ENCODE measurements at places on chromosomes 13 and 19.

- DNase-seq, result peak; percentile 89
Observed at GRCh38 chr19:46963093-46963734, 56.4 kb upstream of the NPAS1 start.

GRCh38 chr19:328025-328505 lies 16.5 kb downstream of the MIER2 start:
- no peak for DNase-seq

- DNase-seq, result no peak
Observed at GRCh38 chr19:23391236-23391635, 4.0 kb downstream of the ZNF91 start.

DNA sequence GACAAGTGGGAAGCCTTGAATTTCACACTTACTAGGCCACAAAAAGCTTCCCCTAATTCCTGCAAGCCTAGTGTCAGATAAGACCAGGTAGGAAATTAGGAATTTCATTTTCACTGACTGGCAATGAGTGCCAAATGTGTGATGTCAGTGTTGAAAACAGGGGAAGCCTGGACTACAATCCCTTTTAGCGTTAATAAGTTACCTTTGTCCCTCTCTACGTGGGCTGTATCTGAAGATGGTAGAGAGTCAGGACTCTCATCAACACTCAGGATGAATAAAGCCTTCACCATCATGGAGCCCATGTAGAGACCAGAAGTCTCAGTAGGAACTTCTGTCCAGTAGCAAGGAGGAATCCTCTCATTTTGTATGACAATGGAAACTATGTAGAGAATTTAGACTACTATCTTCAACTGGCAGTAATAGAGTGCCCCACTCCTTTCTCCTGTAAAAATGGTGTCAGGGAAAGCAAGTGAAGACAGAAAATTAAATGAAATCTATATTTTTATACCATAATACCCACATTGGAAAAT lies 324.1 kb upstream of the KLHL1 start:
- DNase-seq, result no peak

GRCh38 chr19:7595466-7596133 lies at the start of gene CAMSAP3:
Gene CAMSAP3 (plus strand): TSS chr19:7595863. CDS start chr19:7596003, 140 bp downstream.
- peak; percentile 9 for DNase-seq

DNA sequence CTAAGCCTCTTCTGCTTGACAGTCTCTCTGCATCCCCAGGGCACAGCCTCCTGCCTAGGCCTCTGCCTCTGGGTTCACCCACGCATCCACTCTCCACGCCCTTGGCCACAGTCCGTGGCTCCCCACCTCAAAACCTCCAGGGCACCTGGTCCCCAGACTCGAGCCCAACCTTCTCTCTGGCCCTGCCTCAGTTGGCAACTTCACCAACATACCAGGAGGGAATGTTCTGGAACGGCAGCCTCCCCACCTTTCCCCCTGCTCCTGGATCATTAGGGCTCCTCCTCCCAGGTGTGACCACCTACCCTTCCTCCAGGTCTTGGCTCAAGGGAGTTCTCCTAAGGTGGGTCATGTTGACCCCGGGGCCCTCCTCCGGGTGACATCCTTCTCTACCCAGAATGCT lies 69.1 kb downstream of the SOX1 start:
- DNase-seq, result no peak

DNA sequence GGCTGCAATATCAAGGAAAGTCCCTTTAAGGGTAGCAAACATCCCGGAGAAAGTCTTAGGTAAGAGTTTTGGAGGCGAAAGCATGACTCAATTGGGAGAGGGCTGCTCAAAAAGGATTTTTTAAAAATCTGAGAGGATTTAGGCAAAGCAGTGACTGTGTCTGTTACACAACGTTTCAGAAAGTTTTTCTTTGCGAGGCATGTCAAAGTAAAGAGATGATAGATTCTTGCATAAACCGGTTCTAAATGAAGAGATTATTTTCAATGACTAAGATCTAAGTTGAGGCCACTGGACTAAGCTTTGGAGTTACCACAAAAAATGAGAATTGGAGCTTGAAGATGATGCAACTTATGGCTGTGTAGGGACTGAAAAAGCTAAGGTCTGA lies 43.7 kb upstream of the ENOX1 start:
- peak; percentile 96 for DNase-seq

GRCh38 chr19:575527-576506 lies 3.4 kb downstream of the BSG start:
- peak; percentile 48 for DNase-seq

GRCh38 chr13:48192411-48192935 lies 40.5 kb upstream of the ITM2B start:
- no peak for DNase-seq

DNA sequence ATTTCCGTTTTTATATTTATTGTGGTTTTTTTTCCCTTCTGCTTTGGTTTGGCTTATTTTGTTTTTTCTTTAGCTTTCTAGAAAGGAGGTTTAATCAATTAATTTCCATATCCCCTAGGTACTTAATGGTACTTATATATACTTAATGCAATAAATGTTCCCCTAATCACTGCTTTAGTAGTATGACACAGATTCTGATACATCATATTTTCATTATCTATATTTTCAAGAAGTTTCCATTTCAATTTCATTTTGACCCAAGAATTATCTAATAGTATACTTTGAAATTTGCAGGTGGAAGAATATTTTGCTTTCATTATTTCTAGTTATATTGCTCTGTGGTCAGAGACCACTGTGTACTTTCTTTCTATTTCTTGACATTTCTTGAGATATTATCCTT lies 66.6 kb upstream of the STK24 start:
- DNase-seq, result no peak

DNA sequence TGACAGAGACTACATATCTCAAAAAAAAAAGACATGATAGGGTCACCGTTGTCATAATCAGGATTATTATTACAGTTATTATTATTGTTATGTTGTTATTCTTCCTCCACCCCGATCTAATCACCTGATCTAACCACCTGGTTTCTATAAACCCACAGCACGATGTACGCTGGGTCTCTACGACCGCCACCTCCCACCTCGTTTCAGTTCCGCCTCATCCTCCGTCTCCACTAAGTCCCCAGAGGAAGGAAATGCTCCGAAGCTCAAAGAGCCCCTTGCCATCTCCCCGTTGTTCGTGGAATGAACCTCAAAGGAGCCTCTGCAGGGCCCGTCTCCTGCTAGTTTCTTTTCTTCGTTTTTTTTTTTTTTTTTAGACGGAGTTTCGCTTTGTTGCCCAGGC lies 15.9 kb upstream of the MEIS3 start:
- DNase-seq, result no peak

DNA sequence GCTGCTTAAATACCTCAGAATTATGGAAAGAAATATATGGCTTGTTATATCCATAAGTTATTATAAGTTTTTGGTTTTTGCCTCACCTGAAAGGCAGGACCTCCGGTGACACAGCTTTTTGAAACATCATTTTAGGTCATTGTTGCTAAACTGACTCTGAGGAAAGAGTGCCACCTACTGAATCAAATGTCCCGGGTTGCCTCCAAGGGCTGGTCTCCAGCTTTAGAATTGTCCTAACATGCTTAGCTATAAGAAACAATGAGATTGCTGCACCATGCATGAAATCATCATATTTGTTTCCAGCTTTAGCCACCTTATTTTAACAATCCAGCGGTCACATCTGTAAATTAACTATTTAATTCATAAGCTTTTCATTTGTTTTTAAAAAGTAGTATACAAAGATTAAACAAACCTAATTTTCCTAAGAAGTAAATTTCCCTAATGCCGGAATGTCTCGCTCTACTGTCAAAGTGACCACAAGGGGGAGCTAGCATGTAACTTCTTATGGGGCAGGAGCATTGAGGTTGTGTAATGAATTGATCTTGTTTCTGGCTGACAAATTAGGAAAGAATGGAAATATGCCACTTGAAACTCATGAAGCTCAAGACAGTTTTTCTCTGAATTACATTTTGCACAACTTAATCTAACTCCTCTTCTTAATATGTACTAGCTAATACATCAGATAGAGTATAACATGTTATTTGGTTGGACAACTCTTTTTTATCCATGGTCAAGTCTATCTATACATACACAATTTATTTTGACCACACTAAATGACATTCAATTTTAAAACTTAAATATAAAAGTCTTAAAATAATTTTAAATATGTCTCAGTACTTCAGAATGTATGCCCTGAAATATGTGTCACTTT lies 6.7 kb upstream of the PCDH17 start:
- DNase-seq, result peak; percentile 66

DNA sequence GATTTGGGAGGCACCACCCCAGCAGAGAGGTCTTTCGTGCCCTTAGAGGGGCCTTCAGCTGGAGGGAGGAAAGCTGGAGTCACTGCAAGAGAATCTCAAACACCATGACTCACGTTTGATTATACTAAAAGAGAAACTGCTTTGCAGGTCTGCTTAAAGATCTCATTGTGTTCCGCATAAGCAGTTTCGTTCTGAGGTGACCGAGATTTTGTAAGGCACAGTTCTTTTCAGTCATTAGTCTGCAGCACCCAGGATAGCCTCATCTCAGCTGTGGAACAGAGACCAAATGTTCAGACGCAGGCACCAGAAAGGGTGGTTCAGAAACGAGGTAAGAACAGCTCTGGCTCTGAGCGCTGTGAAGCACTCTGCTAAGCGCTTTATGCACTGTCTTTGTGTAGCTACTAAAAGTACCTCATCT lies 71.2 kb upstream of the GTF3A start:
- DNase-seq, result peak; percentile 59

GRCh38 chr19:37007587-37008220 lies 70.5 kb upstream of the ZNF420 start:
- DNase-seq, result peak; percentile 77

DNA sequence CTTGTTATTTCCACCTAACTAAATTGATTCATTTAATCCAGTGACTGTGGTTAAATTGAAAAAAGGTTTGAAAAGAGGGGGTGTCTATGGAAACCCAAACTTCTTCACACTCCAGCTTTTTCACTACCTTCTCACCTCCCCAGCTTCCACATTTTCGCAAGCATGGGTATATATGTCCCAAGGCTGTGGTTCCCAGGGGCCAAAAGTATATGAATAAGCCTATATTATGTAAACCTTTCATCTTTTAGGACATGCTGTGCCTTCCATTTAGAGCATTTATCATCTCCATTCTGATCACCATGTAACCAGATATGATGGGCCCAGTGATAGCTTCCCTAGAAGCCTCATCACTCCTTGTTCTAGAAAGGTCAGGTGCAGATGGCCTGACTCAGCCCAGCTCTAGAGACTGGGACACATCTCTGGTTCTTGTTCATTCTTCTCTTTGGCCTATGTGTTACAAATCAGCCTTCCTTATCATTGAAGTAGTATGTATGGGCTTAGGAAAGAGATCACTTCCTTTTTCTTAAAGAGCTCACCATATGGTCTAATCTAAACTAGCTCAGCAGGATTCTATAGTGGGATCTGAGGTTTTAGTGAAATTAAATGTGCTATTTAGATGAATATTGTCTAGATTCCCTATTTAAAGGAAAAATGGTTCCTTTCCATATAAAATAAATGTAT lies 19.5 kb upstream of the ARL11 start:
- DNase-seq, result no peak

GRCh38 chr13:20231839-20232555 lies at the start of gene GJB6:
Gene GJB6 (minus strand): TSS chr13:20232319. CDS start chr13:20223480, 8,839 bp downstream.
- no peak for DNase-seq

DNA sequence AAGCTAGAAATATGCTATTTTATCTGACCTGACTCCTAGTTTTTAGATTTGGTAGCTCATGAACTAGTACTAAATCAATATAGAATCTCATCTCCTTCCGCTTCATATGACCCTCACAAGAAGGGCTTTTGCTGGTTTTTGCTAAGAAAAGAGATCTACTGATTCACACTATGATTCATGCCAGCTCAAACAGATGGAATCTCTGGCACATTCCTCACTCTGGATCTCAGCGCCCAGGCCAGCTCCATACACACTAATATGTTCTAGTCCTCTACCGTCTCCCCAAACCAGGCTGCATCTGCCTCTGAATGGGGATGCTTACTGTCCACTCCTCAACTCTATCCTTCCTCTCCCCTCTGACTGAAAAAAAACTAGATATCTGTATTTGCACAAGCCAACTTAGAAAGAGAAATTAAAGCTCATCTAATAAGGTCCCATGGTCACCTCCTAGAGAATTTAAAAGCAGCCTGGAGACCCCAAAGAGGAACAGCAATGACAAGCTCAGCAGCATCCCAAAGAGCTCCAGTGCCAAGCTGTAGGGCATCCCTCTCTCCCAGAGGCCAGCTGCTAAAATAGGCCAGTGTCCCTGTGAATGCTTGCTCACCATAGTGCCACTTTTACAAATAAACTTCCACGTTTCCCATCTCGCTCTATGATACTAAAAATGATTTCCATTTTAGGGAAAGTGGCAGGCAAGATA lies 74.9 kb downstream of the LHFPL6 start:
- peak; percentile 96 for DNase-seq

- no peak for DNase-seq
Observed at GRCh38 chr13:20369886-20370361, 137.8 kb upstream of the GJB6 start.

DNA sequence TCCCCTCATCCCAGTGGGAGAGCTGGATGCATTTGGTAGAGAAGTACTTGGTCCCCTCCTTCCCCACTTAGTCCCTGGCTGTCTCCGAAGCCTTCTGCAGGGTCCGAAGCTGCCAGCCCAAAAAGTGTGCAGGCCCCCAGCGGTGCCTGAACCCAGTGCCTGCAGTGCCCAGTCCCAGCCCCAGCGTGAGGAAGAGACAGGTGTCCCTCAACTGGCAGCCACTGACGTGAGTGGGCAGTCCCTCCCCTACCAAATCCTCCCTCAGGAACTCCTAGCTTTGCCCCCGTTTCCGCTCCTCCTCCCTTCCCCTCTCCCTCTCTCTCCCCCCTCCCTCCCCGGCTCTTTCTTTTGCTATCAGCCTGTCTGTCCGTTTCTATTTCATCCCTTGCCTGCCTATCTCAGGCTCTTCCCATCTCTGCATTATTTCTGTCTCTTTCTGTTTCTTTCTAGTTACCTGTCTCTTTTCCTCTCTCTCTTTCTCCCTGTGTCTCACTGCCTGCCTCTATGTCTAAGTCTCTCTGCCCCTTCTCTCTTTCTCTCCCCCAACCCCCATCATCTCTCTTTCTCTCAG lies 1.8 kb upstream of the LTBP4 start:
- DNase-seq, result no peak

- DNase-seq, result no peak
Observed at GRCh38 chr13:92362717-92363116, 863.9 kb upstream of the GPC6 start.

DNA sequence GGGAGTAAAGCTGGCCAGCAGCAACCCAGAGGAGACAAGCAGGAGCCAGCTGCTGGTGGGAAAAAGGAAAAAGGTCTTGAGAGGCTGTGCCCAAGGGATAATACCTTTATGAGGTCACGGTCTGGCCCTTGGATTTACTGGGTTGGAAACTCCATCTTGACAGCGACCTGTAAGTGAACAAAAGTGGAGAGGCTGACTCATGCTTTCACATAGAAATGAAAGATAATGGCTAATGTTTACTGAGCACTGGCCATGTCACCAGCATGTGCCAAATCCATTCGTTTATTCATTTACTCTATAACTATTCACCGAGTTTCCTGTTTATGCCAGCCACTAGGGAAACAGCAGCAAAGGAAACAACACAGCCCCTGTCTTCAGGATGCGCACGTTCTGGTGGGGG lies 4.7 kb downstream of the VRK3 start:
- peak; percentile 25 for DNase-seq
